GM23338 (cell line): ENCODE measurements at places on chromosomes 5 and 9.
A peak's percentile ranks its signal among the peaks of the same experiment; 100 is the strongest.

DNA sequence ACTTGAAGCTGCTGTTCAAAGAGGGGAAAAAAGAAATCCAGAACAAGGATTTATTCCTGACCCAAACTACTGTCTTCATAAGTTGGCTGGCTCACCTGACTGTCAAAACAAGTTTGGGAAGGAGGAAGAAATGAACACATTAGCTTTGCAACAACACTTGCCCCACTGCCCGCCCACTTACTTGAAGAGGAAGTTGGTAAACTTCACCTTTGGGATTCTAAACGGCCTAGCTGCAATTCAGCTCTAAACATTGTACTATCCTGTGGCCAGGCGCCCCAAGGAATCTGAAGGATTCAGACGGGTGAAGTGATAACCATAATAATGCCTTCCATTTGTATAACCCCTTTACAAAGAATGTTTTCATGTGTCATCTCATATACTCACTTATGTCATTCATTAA, 199.4 kb downstream of the ARRDC3 start:
- peak; percentile 78 for DNase-seq

DNA sequence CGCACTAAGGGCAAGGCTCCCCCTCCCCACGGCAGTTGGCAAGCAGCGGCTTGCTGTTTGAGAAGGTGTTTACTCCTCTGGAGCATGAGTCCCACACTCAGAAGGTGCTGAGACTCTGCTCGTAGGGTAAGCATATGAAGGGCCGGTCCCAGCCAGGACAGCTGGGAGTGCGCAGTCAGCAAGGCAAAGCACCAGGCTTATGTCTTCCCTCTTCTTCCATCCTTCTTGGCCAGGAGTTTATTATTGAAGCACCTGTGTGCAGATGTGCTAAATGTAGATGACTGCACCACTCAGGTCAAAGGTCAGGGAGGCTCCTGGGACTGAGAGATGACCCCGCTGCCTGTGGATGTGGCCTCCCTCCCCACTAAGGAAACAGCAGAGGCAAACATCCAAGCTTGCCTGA, 27.0 kb upstream of the CDKN2AIPNL start:
- no peak for DNase-seq

DNA sequence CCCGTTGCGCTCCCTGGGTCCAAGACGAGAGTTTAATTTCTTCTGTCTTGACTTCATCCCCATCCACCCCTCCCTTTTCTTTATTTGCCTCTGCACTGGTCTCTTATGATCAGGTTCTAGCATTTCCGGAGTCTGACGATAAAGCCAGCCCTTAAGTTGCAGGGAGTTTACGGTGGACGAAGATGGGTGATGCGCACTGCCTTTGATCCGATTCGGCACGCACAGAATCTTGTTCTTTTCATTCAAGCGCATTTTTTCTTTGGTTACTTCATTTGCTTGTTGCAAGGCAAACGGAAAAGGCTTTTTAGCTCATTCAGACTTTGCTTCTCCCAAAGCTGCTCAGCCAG, 488 bp upstream of the MCTP1 start:
- DNase-seq, result peak; percentile 45

GRCh38 chr5:112534611-112535255, 115.7 kb upstream of the EPB41L4A start:
- DNase-seq, result no peak

GRCh38 chr5:177412603-177413233, 3.4 kb upstream of the F12 start:
- DNase-seq, result no peak

DNA sequence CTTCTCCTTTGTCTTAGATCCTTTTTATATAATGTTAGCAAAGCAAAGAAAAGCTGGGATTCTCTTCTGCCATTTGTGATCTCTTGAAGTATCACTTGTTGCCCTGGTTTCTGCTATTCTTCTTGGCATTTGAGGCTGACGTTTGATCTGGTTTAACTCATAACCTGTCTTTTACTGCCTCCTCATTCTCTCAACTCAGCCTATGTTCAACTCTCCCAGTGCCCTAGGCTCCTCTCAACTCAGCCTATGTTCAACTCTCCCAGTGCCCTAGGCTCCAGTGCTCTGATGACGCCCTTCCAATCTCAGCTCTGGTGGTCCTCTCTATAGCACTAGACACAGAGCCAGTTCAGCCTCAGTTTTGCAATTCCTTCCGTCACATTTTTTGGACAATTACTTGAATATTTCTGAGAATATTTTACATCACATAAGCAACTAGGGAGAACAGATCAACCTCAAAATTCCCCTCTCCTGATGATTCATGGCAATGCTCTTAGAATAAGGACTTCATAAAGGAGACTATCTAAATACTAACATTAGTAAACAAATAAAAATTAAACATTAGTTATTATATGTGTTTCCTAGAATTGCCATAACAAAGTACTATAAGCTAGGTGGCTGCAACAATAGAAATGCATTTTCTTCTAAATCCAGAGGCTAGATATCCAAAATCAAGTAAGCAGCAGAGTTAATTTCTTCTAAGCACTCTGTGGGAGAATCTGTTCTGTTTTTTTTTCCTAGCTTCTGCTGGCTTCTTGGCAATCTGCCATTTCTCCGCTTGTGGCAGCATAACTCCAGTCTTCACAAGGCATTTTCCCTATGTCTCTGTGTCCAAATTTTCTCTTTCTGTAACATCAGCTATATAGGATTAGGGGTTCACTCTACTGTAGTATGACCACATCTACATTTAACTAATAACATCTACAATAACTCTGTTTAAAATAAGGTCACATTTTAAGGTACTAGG, 662.1 kb upstream of the FTMT start:
- DNase-seq, result no peak
